ENCODE measurements at places on chromosomes 2 and 18. TPM values are rescaled to one million over a fixed set of nuclear protein-coding genes. Genes with fewer than 3 reads are reported as not detected.

GAREM1 gene
- total RNA-seq: 6.3 TPM

PDE11A gene
- 8.4 TPM for total RNA-seq

NEURL3 gene
- 3.0 TPM for total RNA-seq

ANKRD23 gene
- 2.7 TPM for total RNA-seq

HOXD9 gene
- total RNA-seq: not detected

DNA sequence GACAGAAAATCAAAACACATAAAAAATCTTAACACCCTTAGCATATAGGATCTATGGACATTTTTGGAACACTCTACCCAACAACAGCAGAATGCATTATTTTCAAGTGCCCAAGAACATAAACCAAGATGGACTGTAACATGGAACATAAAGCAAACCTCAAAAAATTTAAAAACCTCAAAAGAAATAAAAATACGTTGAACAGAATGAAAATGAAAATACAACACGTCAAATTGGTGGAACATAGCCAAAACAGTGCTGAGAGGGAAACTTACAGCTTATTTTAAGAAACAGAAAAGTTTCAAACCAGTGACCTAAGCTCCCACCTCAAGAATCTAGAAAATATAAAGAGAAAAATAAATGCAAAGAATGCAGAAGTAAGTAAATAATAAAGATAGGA, 58.3 kb upstream of the BCL2L11 start:
- no peaks in the 10 kb centered on the region for H3K36me3 ChIP-seq
- H3K4me3 ChIP-seq: no peak overlapping the region
- H3K27me3 ChIP-seq: no peaks in the 10 kb centered on the region
- DNase-seq: no peak

- H3K27me3 ChIP-seq: no peaks in the 10 kb centered on the region
- H3K4me1 ChIP-seq: no peaks in the 10 kb centered on the region
- no peak overlapping the region for H3K4me3 ChIP-seq
- no peak for DNase-seq
- H3K27ac ChIP-seq: no peak overlapping the region
Observed at GRCh38 chr2:180289627-180290026, 282.5 kb upstream of the CWC22 start.

GRCh38 chr2:150620855-150621254, 133.4 kb upstream of the RND3 start:
- H3K4me1 ChIP-seq: peaks cover 3% of the 10 kb centered on the region
- no peaks in the 10 kb centered on the region for H3K27me3 ChIP-seq
- no peaks in the 10 kb centered on the region for H3K36me3 ChIP-seq
- no peak for DNase-seq

DNA sequence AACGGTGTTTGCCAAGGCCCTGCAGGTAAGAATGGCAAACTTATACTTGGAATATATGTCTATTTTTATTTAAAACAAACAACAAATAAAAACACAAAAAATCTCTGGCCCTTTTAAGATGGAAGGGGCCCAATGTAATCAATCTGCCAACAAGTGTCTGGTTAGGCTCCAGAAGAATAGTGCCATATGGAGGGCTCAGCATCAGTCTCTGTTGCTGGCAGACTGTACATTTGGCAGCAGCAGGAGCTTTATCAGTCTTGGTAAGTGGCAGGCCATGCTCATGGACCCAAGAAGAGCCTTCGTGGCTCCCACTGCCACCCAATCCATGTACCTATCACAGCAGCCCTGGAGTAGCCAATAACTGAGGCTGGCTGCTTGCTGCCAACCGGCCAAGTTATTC, 101.1 kb downstream of the GALNT3 start:
- no peaks in the 10 kb centered on the region for H3K36me3 ChIP-seq
- H3K4me3 ChIP-seq: no peak overlapping the region
- no peaks in the 10 kb centered on the region for H3K27me3 ChIP-seq
- no peak overlapping the region for H3K27ac ChIP-seq

GRCh38 chr2:145356056-145356455, 836.1 kb upstream of the ZEB2 start:
- H3K36me3 ChIP-seq: no peaks in the 10 kb centered on the region
- DNase-seq: no peak
- no peak overlapping the region for H3K4me3 ChIP-seq
- no peaks in the 10 kb centered on the region for H3K4me1 ChIP-seq
- H3K27me3 ChIP-seq: no peaks in the 10 kb centered on the region
- no peak overlapping the region for H3K27ac ChIP-seq

All from right lobe of liver (tissue), 6 donors.